ENCODE measurements at places on chromosomes 7 and 10. TPM values are rescaled to one million over a fixed set of nuclear protein-coding genes. Genes with fewer than 3 reads are reported as not detected.

DNA sequence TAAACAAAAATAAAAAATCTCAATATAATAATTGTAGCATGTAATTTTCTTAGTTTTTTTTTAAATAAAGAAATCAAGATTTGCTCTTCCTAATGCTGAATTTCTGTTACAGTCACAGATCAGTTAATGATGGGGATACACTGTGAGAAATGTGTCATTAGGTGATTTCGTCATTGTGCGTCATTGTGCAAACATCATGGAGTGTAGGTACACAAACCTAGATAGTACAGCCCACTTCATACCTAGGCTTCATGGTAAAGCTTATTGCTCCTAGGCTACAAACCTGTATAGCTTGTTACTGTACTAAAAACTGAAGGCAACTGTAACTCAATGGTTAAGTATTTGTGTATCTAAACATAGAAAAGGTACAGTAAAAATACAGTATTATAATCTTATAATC is 74.4 kb upstream of the LSM8 start:
- no peaks in the 10 kb centered on the region for H3K4me1 ChIP-seq
- no peak for DNase-seq
- no peak overlapping the region for H3K4me3 ChIP-seq

DNA sequence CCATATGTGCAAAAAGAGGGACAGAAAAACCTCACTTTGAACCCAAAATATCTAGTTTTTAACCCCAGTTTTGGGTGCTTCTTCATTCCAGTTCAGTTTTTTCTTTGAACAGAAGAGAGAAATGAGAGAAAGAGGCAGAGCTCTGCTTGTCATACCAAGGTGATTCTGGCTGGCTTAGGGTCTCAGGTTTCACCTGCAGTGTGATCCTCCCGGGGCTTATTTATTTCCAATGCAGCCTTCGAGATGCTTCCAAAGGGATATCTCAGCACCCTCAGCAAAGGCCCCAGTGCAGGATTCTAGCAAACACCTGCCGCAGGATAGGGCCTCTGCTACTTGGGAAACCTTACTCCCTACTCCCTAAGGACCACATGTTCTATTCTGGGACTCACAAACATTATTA is 131.3 kb downstream of the WDR11 start:
- H3K4me3 ChIP-seq: no peak overlapping the region
- no peaks in the 10 kb centered on the region for H3K36me3 ChIP-seq
- DNase-seq: no peak
- H3K27ac ChIP-seq: no peak overlapping the region
- peaks cover 16% of the 10 kb centered on the region for H3K27me3 ChIP-seq

DNA sequence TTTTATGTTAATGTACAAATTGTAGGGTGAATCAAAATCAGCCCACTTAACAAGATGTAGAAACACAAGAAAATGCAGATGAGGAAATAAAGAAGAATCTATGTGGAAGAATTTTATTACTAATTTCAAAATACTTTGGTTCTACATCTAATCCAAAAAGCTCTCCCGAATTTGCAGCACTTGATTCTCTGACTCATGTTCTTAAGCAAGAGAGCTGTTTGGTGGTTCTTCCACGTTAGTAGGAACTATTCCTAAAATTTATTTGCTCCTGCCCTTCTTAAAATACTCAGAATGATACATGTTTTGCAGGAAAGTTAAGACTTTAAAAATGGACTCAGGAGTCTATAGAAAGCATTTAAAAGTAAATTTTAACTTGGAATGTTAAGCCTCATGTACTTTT is 91.8 kb downstream of the ZMYND11 start:
- H3K36me3 ChIP-seq: no peaks in the 10 kb centered on the region
- DNase-seq: no peak
- no peak overlapping the region for H3K4me3 ChIP-seq
- no peaks in the 10 kb centered on the region for H3K4me1 ChIP-seq

- H3K27ac ChIP-seq: no peak overlapping the region
- no peak for DNase-seq
- H3K4me3 ChIP-seq: no peak overlapping the region
- peaks cover 18% of the 10 kb centered on the region for H3K36me3 ChIP-seq
These were observed 89.6 kb downstream of the PODXL start for GRCh38 chr7:131466735-131467365.

DNA sequence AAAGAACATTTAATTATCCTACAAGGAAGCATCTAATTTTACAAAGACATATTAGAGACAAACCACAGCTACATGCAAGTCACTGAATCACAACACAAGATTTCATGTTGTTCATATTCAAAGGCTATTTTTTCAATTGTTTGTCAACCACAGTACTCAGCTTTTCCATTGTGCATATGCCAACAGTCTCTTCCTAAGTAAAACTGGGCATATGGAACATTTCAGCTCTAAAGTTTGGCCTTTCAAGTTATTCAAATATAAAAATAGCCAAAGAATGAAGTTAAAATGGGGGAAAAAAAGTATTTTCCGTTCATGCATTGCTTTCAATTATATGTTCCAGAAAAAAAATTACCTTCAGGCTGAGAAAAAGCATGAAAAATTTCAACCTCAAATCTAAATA is 537.9 kb downstream of the PLXDC2 start:
- no peak overlapping the region for H3K27ac ChIP-seq
- H3K4me3 ChIP-seq: no peak overlapping the region
- H3K36me3 ChIP-seq: no peaks in the 10 kb centered on the region

GRCh38 chr7:84817016-84817415 is 369.8 kb downstream of the SEMA3D start:
- no peak overlapping the region for H3K4me3 ChIP-seq
- H3K36me3 ChIP-seq: no peaks in the 10 kb centered on the region
- H3K27me3 ChIP-seq: no peaks in the 10 kb centered on the region
- H3K27ac ChIP-seq: no peak overlapping the region
- H3K4me1 ChIP-seq: no peaks in the 10 kb centered on the region

- H3K4me1 ChIP-seq: no peaks in the 10 kb centered on the region
- no peak overlapping the region for H3K27ac ChIP-seq
- H3K36me3 ChIP-seq: no peaks in the 10 kb centered on the region
- H3K27me3 ChIP-seq: no peaks in the 10 kb centered on the region
These were observed 24.8 kb downstream of the STK32C start for GRCh38 chr10:132282667-132283603.

DNA sequence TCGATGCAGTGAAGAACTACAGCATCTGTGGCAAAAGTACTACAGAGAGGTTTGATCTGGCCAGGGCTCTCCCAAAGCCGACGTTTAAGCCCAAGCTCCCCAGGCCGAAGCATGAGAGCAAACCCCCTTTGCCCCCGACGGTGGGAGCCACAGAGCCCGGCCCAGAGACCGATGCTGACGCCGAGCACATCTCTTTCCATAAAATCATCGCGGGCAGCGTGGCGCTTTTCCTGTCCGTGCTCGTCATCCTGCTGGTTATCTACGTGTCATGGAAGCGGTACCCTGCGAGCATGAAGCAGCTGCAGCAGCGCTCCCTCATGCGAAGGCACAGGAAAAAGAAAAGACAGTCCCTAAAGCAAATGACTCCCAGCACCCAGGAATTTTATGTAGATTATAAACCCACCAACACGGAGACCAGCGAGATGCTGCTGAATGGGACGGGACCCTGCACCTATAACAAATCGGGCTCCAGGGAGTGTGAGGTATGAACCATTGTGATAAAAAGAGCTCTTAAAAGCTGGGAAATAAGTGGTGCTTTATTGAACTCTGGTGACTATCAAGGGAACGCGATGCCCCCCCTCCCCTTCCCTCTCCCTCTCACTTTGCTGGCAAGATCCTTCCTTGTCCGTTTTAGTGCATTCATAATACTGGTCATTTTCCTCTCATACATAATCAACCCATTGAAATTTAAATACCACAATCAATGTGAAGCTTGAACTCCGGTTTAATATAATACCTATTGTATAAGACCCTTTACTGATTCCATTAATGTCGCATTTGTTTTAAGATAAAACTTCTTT is 2.3 kb downstream of the LRRTM3 start:
- DNase-seq: no peak
- H3K27me3 ChIP-seq: peaks cover 25% of the 10 kb centered on the region
- H3K4me3 ChIP-seq: no peak overlapping the region

DNA sequence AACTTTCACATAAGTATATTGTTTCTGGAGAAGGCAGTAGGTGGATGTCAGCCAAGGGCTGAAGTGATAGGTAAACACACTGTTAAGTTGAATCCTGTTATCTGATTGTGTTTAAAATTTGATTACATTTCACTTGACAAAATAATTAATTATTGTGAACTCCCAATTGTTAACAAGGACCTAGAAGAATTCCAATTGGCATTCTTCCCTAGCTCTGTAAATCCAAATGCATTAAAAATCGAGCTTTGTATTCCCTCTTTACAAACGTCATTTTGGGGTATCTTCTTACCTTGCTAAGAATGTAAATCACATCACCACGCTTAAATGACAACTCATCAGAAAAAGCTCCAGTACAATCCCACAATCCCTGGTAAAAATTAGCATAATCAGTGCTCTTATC is 179.9 kb downstream of the SKAP2 start:
- H3K27ac ChIP-seq: peak overlapping the region; percentile 78
- no peaks in the 10 kb centered on the region for H3K27me3 ChIP-seq
- H3K36me3 ChIP-seq: no peaks in the 10 kb centered on the region
- H3K4me3 ChIP-seq: no peak overlapping the region

- H3K27me3 ChIP-seq: no peaks in the 10 kb centered on the region
- no peak overlapping the region for H3K27ac ChIP-seq
- no peak for DNase-seq
- H3K4me3 ChIP-seq: no peak overlapping the region
- H3K36me3 ChIP-seq: no peaks in the 10 kb centered on the region
These were observed 75.5 kb upstream of the KAT6B start for GRCh38 chr10:74750848-74751274.

FKBP14 gene
- total RNA-seq: 37.4 TPM

SPOCK2 gene
- total RNA-seq: 0.67 TPM

MMP21 gene
- not detected for total RNA-seq

- no peak overlapping the region for H3K4me3 ChIP-seq
- H3K36me3 ChIP-seq: no peaks in the 10 kb centered on the region
- no peaks in the 10 kb centered on the region for H3K4me1 ChIP-seq
- no peak for DNase-seq
These were observed 136.5 kb downstream of the NEUROD6 start for GRCh38 chr7:31204071-31204470.

DNA sequence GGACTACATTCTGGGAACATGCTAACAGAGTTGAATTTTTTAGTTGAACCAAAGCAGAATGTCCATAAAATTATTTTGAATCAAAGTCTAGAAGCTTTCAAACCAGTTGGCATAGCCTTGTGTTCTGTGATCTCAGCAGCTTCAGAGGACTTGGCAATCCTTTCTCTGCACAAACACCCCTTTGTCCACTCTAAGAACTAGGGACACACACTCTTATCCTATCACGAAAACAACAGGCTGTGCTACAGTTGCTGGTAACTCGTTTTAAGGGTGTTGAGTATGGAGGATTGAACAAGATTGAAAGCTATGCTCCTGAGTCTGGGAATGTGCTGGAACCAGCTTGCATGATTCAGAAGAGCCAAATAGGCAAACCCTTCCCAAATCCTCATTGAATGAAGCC is 76.4 kb upstream of the PRSS58 start:
- no peaks in the 10 kb centered on the region for H3K36me3 ChIP-seq
- DNase-seq: no peak
- no peaks in the 10 kb centered on the region for H3K27me3 ChIP-seq
- H3K4me3 ChIP-seq: no peak overlapping the region
- H3K4me1 ChIP-seq: no peaks in the 10 kb centered on the region

DNA sequence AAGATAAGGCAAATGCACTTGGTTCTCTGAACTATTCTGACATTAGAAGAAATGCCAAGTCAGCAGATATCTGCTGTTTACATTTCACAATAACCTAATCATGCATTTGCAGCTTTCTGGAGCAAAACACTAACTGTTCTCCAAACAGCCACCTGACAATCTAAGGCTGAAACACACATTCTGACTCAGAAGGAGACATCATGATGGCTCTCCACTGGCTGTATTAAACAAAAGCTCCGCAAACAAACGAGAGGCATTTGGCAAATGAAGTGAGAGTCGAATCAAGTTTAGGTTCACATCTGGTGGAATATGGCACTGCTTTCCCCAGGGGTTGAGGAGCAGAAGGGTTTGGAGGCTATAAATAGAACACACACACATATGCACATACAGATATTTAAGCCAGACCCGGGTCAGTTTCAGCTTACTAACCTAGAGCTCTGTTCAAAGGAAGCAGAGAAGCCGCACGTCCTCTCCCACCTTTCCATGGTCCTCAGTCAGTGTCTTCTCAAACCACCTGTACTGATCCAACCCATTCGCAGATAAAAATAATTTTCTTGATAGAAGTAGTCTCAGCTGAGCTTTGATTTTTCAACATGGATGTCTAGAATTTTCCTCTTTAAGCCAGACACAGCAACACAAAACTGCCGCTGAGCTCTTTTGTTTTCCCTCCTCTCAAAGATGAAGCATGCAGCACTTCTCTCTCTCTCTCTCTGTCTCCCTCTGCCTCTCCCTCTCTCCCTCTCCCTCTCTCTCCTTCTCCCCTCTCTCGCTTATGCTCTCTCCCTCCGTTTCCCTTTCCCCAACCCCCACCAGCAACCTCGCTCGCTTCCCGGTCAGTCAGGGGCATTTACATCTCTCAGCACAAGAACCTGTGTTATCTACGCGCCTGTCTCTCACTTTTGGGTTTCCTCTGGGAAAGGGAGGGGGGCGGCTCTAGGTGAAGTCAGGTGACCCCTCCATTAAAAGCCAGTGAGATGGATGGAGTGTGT is 682.8 kb downstream of the MAGI2 start:
- no peak for DNase-seq
- peaks cover 43% of the 10 kb centered on the region for H3K27me3 ChIP-seq
- no peaks in the 10 kb centered on the region for H3K36me3 ChIP-seq
- H3K4me3 ChIP-seq: no peak overlapping the region

CALHM1 gene
- total RNA-seq: not detected

GRCh38 chr7:106064771-106065574 is 47.1 kb downstream of the SYPL1 start:
- peak; percentile 88 for DNase-seq
- no peaks in the 10 kb centered on the region for H3K36me3 ChIP-seq
- H3K4me3 ChIP-seq: no peak overlapping the region

GRCh38 chr10:125011926-125012705 is 70.2 kb downstream of the ZRANB1 start:
- H3K4me1 ChIP-seq: no peaks in the 10 kb centered on the region
- H3K4me3 ChIP-seq: no peak overlapping the region
- no peak overlapping the region for H3K27ac ChIP-seq
- no peak for DNase-seq
- peaks cover 2% of the 10 kb centered on the region for H3K36me3 ChIP-seq

- no peak for DNase-seq
- no peaks in the 10 kb centered on the region for H3K36me3 ChIP-seq
- H3K4me3 ChIP-seq: no peak overlapping the region
- H3K27ac ChIP-seq: no peak overlapping the region
- no peaks in the 10 kb centered on the region for H3K4me1 ChIP-seq
- H3K27me3 ChIP-seq: no peaks in the 10 kb centered on the region
These were observed 249.9 kb upstream of the PLXNA4 start for GRCh38 chr7:132825932-132826835.

Data from endothelial cell of umbilical vein (primary cell).